ENCODE measurements at places on chromosomes 12 and 14.
A peak's percentile ranks its signal among the peaks of the same experiment; 100 is the strongest.

- DNase-seq: no peak
Observed at GRCh38 chr14:103716091-103716801, 636 bp downstream of the ZFYVE21 start.

- DNase-seq: no peak
Observed at GRCh38 chr14:59246566-59246965, 58.1 kb downstream of the DAAM1 start.

DNA sequence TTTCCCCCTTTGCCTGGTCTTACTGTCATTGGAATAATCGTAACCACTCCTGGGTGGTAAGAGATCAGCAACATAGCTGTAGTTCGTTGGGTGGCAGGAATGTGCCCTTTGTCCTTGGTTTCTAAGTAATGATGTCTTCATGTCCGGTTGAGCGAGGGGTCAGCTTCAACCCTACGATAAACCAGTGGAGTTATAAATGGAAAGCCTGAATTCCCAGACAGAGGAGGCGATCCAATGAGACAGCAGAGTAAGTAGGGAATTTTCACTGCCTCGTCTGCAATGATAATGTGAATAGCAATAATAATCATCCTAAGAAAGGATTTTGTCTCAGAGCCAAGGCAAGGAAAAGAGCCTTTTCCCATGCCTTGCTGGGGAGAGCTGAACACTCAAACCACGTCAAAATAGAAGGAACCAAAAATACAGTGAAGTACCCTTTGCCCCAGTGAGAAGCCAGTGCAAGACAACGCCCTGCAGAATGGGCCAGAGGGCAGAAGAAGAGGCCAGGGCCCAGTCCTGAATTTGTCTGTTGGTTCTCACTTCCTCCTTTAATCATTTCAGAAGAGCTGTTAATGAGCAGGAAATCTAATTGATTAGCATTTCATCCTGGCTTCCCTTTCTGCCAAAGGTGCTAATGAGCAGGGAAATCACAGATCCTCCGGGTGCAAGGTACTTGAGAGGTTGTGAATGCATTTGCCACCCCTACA is 330.7 kb downstream of the CACNA1C start:
- DNase-seq: no peak

DNA sequence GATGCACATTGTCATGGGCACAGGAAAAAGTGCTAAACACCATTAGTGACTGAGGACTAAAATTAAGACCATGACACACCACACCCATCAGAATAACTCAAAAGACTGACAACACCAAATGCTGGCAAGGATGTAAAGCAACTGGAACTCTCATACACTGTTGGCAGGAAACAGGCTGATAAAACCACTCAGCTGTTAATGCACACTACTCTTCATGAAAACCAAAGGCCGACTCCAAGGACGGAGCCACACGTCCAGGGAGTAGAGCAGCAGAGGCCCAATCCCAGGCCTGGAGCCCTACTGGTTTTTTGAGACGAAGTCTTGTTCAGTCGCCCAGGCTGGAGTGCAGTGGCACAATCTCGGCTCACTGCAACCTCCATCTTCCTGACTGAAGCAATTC is 6.4 kb downstream of the RAD52 start:
- no peak for DNase-seq

DNA sequence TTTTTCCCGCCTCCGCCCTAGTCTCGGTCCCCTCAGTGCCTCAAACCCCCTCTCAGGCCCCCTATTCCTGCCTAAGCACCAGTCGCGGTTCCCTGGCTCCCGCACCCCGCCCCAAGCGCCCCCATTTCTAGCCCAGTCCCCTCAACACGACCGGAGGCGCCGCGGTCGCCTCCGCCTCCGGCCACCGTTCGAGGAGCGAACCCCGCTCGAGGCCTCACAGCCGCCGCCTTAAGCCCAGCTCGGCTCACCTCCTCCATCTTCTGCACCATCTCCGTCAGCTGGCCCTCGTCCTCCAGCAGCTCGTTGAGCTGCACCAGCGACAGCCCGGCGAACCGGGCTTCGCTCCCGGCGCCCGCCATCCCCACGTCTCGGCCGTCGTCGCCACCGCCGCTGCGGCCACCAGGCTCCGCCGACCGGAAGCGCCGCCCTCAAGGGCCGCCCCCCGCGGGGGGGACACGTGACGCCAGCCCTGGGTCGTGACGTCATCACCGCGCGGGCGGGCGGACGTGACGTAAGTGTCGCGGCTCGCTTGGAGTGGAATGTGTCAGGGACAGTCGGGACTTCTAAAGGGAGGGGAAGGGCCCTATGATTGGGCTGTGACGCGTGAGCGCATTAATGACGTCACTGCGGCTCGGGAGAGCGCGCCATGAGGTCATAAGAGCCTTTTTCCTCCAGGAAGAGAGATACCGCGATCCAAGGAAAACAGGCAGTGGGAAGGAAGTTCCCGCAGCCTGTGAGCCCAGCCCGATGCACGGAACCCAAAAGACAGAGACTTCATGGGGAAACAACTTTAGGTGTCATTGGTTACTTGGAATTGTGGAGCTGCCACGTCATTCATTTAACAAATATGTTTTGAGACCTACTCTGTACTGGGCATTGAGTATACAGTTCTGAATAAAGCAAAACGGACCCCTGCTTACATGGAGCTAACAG is at the start of gene VPS37B:
Gene VPS37B (minus strand): TSS at position 421 of the 933 bp plus-strand sequence. CDS start 62 bp downstream, at position 359.
- DNase-seq: peak; percentile 82

- DNase-seq: no peak
Observed at GRCh38 chr14:63147018-63147417, 57.2 kb upstream of the RHOJ start.

GRCh38 chr12:52360663-52361271 is 6.5 kb downstream of the KRT85 start:
- DNase-seq: no peak

DNA sequence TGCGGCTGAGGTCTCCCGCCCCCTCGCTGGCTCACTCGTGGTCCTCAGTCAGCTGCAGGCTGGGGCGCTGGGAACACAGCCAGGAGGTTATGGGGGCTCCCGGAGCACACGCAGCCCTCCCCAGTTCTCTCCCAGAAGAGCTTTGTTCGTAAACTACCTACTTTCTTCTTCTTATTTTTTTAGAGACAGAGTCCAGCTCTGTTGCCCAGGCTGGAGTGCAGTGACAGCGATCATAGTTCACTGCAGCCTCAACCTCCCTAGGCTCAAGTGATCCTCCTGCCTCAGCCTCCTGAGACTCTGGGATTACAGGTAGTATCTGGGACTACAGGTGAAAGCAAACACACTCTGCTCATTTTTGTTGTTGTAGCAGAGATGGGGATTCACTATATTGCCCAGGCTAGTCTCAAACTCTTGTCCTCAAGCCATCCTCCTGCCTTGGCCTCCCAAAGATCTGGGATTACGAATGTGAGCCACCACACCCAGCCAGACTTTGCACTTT is 15.5 kb upstream of the PLA2G1B start:
- no peak for DNase-seq

- DNase-seq: no peak
Observed at GRCh38 chr14:81529391-81529790, 4.3 kb downstream of the SEL1L start.

DNA sequence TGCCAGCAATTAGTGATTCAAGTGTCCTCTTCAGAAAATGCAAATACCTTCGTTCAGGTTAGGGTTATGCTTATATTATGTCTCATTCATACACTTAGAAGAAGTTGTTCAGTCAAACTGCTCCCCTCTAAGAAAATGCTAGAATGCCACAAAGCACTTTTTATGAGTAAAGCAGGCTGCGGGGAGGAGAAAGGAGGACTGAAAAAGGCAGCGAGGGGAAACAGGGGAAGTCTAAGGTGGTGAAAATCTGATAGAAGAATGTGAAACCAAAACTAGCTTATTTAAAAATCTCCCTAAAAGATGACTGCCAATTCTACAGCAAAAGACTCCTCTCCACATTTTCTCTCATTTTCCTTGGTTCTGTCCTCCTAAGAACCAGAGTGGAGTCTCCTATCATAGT is 70.1 kb downstream of the PRKD1 start:
- DNase-seq: no peak

- no peak for DNase-seq
Observed at GRCh38 chr14:32013083-32013482, 64.0 kb upstream of the ARHGAP5 start.

- no peak for DNase-seq
Observed at GRCh38 chr12:124720681-124721500, 142.8 kb downstream of the SCARB1 start.

- DNase-seq: no peak
Observed at GRCh38 chr12:42255221-42255865, 17.3 kb upstream of the YAF2 start.

DNA sequence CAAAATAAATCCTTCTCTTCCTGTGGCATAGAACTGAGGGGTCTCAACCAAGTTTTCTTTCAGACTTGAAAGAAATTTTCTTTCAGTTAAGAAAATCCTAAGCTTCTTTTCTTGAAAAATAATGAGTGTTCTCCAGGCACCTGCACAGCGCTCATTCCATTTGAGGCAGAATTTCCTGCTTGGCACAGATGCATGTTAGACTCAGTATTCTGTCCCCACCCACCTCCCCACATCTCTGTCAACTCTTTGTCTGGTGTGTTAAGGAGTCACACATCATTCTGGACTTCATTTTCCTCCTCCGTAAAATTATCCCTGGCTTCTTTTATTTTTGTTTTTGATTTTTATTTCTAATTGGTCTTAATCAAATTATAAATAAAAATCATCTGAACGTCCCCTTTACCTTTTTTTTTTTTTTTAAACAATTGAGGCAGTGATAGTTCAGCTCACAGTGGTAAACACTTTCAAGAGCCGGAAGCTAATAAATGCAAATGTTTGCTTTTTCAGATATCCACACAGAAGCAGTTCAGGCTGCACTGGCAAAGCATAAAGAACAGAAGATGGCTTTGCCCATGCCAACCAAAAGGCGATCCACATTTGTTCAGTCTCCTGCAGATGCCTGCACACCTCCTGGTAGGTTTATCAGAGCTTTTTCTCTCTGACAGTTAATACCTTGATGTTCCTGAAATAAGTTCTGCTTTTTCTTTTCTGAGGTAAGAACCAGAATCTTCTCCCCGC is 104.0 kb upstream of the ATF1 start:
- DNase-seq: no peak

GRCh38 chr12:49979791-49980190 is 7.0 kb downstream of the AQP6 start:
- DNase-seq: no peak

- no peak for DNase-seq
Observed at GRCh38 chr12:54442099-54442498, 23.0 kb upstream of the ITGA5 start.

- DNase-seq: no peak
Observed at GRCh38 chr14:37596790-37597472, 1.5 kb downstream of the TTC6 start.

DNA sequence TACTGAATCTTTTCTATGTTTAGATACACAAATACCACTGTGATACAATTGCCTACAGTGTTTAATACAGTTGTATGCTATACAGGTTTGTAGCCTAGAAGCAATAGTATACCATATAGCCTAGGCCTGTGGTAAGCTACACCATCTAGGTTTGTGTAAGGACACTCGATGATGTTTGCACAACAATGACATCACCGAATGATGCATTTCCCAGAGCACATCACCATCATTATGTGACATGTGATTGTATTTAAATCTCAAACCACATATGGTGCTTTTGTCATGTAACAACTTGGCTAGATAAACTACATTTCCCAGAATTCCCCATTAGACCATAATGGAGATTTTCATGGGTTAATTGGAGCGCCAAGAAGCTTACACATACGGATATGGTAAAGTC is 128.4 kb upstream of the CPNE8 start:
- DNase-seq: no peak

- peak; percentile 32 for DNase-seq
Observed at GRCh38 chr12:1907652-1908611, 10.5 kb downstream of the CACNA2D4 start.

GRCh38 chr14:65491274-65491673 is 78.7 kb downstream of the FUT8 start:
- no peak for DNase-seq

DNA sequence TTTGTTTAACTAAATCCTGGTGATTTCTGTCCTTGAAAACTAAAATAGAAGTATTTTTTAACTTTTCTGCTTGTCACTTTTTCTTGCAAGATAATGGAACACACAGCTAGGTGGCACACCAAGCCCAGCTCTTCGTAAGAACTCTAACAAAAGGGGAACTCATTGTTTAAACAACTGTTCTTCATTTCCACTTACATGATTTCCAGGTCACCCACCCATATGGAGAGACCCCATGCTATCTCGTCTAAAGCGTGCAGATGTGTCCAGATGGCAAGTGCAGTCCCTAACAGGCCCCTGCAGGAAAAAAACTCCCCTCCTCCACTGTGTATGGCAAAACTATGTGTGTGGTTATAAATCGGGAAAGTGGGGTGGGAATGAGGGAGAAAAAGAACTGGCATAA is 43.3 kb upstream of the NT5DC3 start:
- DNase-seq: peak; percentile 47

DNA sequence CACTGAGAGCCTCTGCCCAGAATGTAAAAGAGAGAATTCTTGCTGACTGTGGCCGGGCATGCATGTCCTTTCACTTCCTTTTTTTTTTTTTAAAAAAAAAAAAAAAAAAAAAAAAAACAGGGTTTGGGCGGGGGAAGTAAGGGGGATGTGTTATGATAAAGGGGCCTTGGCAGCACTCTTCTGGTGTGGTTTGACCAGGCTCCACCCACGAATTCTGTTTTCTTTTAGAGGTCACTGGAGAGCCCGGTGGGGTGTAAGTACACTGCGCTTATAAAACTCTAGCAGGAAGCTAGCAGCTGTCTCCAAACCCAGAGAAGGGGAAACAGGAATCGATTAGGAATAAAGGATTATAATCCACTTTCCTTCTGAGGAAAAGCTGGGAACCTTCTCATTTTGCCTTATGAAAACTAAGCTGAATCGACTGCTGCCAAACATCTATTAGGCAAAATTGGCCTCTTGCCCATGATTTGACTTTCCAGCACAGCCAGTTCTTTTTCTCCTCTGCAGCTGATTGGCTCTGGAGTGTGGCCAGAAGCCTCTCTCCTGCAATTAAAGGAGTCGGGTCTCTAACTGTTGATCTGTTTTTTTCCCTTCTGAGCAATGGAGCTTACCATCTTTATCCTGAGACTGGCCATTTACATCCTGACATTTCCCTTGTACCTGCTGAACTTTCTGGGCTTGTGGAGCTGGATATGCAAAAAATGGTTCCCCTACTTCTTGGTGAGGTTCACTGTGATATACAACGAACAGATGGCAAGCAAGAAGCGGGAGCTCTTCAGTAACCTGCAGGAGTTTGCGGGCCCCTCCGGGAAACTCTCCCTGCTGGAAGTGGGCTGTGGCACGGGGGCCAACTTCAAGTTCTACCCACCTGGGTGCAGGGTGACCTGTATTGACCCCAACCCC is 27.7 kb upstream of the HIGD1C start:
- DNase-seq: peak; percentile 11

DNA sequence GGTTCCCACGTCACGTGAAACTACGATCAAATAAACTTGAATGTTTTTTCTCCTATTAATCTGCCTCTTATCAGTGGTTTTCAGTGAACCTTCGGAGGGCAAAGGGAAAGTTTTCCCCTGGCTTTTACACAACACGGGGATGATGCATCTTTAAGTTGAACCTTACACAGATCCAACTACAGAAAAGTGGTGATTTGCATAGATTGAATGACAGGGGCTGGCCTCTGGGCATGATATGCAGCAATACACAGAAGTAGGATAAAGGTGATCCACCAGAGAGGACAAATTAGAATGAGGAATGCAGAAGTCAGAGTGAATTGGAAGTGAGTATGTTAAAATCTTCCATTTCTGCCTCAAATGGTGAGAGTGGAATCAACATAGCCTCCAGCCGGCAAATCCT is 11.6 kb downstream of the GSG1 start:
- no peak for DNase-seq
